ENCODE measurements at places on chromosomes 7 and 10.

GRCh38 chr7:22565315-22565811 lies 65.4 kb upstream of the STEAP1B start:
- DNase-seq: no peak

DNA sequence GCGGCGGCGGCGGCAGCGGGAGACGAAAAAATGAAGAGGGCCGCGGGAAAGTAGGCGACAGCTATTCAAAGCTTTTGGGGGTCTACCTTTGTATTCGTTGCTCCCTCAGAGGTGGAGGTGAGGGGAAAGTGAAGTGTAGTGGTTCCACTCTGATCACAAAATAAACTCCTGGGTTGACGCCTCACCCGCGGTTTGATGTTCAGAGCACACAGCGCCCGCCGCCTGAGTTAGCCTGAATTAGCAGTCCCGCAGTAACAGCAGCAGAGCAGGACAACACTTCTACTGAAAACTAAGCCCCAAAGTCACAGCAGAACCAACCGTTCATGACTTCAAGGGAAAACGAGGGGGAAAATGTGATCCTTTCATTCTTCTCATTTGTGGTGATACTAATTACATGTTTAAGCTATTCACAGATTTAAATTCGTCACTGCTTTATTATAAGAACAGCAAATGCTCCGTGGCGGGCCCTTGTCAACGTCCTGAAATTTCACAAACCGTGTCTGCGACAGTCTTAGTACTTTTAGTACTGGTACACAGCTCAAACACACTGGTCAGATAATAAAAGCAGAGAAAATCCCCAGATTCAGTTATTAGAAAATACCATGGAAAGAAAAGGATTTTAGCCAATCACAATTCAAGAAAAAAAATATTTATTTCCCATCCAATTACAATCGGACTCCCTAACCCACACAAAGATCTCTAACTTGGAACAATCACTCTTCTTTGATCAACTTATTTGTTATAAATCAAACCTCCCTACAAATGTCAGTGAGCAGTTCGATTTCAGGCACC lies 563 bp upstream of the JMJD1C start:
- peak; percentile 15 for DNase-seq

GRCh38 chr7:92751902-92752901 lies 84.2 kb downstream of the CDK6 start:
- DNase-seq: no peak

- no peak for DNase-seq
Observed at GRCh38 chr7:130903358-130903974, 169.5 kb upstream of the KLF14 start.

DNA sequence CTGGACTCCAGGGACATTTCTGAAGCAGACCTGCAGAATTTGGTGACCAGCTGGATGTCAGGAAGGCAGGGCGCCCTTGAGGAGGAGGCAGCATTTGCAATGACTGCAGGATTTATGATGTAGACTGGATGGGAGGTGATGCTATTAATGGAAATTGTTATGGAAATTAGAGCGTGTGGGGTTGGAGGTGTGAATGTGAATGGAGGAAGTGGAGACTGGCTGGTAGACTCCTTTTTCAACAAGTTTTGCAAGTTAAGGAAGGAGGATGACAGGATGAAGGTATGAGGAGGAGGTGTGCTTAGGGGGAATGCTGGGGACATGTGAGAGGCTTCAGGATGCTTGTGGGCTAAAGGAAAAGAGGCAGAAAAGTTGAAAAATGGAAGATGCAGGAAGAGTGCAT lies 137.0 kb downstream of the TMEM178B start:
- DNase-seq: no peak

DNA sequence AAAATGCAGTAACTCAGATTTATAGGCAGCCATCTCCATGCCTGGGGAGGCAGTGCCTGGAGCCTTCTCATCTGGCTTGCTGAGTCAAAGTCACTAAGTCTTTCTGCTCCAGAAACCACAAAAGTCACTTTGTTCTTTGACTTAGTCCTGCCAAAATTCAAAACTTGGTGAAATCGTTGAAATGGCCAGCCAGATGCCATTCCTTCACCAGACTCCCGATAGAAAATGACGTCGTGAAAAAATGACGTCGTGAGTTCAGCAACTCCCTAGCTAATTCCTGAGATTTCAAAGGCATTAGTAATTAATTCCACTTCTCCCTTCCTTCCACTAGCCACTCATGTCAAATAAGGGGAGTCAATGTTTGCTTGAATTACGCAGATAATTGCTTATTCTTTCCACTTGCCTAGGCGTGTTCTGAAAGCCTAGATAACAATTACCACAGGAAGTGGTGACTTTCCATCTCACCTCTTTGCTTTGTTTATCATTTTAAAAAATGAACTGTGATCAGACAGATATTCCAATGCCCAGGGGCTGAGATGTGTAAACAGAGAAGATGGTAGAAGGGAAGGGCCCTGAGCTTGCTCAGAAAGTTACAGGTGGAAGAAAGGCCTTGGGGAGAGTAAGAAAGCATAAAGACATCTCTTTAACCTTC lies 48.5 kb upstream of the OSBPL3 start:
- peak; percentile 35 for DNase-seq

DNA sequence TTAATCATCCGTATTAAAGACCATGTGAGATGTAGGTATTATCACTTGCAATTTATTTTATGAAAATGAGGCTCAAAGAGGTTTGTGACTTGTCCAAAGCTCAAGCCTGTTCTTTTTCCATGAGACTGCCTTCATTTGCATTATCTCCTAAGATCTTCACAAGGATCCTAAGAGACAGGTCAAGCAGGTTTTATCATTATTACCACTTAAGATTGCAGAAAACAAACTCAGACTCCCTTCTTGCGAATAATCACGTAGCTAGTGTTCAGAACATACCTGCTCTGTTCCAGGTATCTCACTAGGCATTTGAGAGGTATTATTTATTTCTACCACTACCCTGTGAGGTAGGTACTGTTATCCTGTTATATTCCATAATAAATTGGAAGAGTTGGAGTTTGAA lies 64.8 kb downstream of the ZNRF2 start:
- no peak for DNase-seq

DNA sequence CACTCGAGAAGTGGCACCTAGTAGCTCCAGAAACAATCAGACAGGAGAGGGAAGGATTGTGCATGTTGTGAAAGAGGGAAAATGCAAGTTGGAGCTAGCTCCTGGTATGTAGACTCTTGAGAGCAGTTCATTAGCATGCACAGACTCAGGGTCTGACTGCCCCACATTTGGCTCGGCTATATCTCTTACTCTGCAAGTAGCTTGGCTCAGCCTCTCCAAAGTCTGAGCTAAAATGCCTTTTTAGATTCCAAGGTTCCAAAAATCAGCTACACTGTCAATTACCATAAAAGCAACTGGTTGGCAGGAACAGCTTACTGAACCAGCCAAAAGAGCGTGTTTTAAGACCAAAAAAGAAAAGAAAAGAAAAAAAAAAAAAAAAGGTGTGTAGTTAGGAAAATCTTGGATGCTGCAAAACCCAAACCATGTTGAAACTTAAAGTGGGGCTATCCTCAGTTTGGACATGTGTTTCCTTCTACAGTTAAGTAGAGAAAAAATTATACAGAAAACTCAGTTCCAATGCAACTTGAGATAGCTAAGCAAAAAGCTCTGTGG lies 65.5 kb downstream of the MKX start:
- no peak for DNase-seq

GRCh38 chr7:157973971-157974677 lies 613.5 kb downstream of the PTPRN2 start:
- DNase-seq: no peak

DNA sequence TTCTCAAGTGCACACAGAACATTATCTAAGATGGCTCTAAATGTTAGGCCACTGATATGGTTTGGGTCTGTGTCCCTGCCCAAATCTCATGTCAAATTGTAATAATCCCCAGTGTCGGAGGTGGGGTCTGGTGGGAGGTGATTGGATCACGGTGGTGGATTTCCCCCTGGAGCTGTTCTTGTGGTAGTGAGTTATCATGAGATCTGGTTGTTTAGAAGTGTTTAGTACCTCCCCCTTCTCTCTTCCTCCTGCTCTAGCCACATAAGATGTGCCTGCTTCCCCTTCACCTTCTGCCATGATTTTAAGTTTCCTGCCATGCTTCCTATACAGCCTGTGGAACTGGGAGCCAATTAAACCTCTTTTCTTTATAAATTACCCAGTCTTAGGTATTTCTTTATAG lies 11.2 kb upstream of the GSTK1 start:
- no peak for DNase-seq

All from stimulated activated CD4-positive, alpha-beta T cell treated with anti-CD3 and anti-CD28 coated beads, Interleukin-1b, Interleukin-23, amount 100 ng/mL, for 48 hours (primary cell).